Nucleus accumbens (tissue), 56 donors: ENCODE measurements at places on chromosomes 5 and 9.

DNA sequence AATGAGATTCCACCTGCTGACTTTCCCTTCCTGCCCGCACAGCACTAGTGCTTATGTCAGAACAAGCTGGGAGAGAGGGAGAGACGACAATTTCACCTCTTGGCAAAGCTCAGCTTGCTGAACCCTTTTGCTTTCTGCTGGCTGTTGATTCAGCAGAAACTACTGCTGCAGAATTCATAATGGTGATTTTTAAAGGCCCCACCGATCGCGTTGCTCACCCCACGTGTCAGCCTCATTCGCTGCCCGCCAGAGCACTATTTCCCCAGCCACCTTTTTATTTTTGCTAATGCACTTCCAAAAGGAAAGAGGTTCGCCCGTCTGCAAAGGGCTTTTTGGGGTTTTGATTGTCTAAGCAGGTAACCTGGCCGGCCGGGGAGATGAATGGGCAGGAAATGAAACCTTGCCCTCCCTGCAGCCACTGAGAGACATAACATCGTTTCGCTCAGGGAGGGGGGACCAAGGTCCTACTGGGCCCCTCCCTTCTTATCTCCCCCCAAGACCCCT lies 1.3 kb downstream of the PPP2R2B start:
- DNase-seq = no peak

DNA sequence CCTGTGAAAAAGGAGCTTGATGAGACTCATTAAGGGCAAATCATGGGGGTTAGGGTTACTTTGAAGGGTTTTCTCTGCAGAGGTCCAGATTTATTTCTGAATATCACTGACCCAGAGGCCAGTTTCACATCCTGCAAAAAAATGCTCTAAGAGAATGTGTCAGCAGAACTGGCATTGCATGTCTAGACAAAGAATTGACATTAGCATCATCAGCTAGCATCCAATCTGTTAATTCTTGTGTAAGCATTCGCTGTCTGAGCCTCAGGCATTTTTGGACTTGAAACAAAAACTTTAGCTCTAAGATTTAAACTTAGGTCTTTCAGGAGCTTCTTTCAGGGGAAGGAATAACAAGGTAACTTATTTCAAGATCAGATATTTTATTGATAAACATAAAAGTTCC lies 187.9 kb upstream of the ELL2 start:
- DNase-seq = no peak

DNA sequence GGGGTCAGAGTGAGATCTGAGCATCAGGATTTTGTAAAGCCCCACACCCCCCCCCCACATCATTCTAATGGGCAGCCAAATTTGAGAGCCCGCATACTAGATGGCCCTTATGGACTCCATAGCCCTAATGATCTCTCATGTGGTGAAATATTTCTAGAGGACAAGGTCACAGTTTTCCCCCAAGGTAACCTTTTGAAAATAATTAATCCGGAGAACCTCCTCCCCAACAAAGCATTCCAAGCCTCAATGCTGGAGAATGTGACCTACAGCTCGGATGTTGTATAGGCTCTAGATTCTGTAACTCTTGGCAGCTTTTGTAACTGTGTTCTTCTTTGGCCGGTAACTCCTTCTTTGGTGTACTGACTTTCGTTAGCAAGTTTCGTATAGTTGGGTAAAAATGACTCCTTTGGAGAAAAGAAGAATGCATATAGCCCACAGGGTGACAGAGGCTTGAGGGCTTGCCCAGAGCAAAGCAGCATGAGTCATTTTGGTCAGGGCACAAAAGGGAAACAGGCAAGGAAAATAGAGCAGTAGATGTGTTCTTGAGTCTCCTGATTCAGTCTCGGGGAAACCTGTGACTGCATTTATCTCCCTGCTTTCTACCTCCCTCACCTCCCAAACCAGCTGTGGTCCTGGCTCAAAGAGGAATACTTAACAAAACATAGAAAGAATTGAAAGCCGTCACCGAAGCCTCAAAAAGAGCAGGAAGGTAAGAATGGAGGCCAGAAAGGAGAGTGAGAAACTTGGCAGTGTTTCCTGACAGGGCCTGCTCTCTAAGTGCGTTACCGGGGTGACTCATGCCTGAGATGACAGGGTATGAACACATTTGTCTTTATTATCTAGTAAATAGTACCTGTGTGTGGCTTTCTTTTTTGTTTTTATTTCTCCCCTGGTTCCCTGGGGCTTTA lies 6.6 kb upstream of the XPA start:
- peak; percentile 4 for DNase-seq

DNA sequence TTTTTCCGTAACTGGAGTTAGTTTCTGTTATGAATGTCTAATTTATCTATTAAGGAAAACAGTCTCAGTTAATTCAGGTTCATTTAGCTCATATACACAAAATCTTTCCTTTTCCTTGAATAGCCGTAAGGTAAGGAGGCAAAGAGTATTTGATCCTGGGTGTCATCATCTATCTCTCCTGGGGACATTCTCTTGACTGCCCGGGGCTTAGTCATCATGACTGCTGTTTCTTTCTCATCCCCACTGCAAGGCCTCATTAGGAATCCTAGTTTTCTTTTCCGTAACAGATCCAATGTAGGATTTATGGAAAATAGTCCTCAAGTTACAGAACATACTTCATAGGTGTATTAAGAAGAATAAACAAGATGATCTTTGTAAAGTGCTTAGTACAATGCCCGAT lies 134.9 kb upstream of the CHD1 start:
- DNase-seq = no peak

DNA sequence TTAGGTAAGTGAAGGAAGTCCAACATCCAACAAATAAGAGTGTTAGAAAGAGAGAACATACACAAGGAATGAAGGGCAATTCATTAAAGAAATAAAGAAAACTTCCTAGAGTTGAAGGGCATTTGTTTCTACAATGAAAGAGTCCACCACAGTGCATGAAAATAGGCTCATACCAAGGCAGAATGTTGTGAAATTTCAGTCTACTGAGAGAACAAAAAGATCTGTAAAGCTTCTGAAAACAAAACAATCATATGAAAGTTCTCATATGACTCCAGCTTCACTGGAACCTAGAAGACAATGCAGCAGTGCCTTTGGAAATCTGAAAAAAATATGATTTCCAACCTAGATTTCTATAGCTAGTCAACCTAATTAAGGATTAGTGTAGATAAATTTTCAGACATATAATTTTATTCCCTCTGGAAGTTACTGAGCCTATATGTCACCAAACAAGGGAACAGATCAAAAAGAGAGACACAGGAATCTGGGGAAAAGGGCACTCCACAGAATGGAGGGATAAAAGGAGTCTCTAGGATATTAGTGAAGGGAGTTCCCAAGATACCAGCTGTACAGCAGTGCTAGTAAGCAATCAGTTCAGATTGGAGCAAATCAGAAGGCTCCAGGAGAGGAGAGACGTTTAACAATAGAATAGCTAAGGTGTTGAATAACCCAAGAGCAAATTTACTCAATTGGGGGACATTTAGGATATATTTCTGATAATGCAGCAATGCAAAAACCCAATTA lies 5.8 kb downstream of the C5orf58 start:
- no peak for DNase-seq

DNA sequence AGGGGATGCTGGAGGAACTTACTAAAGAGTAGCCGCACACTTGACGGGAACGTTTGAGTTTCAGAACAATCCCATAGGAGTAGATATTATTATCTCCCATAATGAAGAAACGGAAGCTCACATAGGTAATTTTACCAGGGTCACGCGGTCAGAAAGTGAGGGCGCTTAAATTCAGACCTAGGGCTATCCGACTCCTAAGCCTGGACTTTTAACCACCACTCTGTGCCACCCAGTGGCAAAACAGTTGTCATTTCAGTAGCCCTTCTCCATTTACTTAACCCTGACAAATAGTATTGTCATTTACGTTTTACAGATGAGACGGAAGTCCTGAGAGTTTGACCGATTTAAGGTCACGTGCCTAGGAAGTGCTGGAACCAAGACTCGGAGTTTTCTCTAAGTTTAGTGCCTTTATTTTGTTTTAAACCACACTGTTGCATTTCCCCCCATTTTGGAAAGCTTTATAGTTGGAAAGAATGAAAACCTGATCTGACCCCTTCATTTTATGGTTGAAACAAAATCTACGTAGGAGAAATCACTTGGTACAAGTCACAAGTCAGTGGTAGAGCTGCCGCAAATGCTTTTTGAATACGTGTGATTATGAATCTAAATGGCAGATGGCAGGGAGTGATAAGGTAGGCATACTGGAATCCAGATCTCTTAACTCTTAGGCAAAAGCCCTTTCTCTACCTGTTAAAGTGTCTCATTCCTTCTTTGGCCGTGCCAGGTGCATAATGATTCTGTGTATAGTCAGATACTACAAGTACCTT lies 650 bp downstream of the MRRF start:
- DNase-seq = peak; percentile 38

GRCh38 chr5:93674138-93674537 lies 67.3 kb downstream of the POU5F2 start:
- DNase-seq = no peak

DNA sequence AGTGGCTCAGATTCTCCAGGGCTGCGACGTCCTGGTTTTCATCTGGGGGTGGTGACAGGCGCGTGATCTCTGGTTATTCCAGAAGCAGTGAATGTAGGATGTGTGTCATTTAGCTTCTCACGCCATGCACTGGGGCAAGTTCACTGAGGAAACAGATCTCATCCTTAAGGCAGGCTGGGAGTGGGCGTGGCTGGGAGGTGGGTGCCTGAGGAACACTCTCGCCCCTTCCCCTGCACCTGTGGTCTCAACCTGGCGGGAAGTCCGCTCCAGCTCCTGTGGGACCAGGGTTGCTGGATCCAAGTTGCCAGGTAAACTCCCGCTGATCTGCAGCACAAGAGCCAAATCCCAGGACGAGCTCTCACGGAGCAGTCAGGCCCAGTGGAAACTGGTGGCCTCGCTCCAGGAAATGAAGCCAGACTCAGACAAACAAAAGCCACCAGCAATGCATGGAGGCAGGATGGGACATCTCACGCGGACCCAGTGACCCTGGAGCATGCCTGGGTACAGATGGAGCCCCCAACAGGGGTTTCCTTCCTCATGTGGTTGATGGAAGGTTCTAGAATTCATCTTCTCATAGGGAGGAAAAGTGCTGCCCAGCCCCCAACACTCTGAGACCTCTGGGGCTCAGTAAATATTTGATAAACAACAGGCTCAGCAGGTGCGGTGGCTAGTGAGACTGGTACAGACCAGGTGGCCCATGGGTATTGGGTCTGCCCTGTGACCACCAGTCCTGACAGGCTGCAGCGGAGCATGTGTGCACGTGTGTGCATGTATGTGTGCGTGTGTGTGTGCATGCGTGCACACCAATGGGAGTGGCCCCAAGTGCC lies 16.3 kb upstream of the SLC12A7 start:
- no peak for DNase-seq
